ENCODE measurements at places on chromosomes 6 and 20. TPM values are rescaled to one million over a fixed set of nuclear protein-coding genes. Genes with fewer than 3 reads are reported as not detected.

HS3ST5 gene
- 2.9 TPM for total RNA-seq

PPP1R16B gene
- total RNA-seq, result 0.03 TPM

DNA sequence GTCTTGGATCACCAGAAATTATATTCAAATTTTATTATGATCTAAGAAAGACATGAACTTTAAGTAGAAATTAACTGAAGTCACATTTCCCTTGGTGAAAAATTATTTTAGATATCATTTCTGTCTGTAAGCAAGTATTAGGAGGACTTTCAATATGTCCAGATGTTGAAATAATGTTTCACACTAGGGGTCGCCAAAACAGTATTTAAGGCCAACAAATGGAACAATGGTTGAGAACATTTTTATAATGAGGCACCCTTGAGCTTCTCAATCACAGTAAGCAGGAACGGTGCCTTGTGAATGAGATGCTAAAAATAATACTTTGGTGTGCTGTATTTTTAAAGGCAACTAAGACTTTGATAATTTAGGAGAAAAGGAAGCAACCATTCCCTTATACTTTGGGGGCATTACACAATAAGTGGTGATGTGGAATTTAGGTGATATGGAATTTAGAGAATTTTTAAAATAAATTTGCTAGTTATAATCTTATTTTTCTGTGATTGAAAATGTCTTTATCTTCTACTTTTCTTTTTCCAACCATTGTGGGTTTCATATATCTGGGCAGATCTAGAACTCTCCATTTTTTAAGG is 9.6 kb upstream of the SF3B5 start:
- no peak for DNase-seq
- H3K4me3 ChIP-seq, result no peak overlapping the region
- H3K27ac ChIP-seq, result no peak overlapping the region
- 0 out of 2 replicates have a peak, but pooled peaks cover 3% of the 10 kb centered on the region for H3K4me1 ChIP-seq
- H3K36me3 ChIP-seq, result no peaks in the 10 kb centered on the region

GRCh38 chr6:158069800-158070195 is 88.1 kb downstream of the SYNJ2 start:
- peak overlapping the region; percentile 95 for H3K27ac ChIP-seq
- DNase-seq, result peak; percentile 82
- H3K4me1 ChIP-seq, result peaks cover 51% of the 10 kb centered on the region

DNA sequence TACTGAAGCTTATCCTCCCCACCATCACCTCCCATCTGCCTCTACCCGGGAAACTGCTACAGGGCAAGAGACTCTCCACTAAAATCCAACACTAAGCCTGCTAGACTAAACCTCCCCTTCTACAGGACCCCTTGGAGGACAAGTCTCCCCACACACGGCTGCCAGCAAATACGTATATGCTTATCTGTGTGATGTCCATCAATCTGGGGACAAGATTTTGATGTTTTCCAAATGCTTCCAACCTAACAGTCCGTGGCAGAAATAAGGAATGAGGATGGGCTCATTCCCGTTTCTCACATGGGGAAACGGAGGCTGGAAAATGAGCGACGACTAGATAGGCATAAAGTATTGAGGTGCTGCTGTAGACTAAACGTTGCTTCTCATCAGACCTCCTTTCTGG is 1.8 kb downstream of the KCNK5 start:
- H3K27me3 ChIP-seq, result peaks cover 13% of the 10 kb centered on the region
- no peak for DNase-seq
- 0 out of 2 replicates have a peak, but pooled peaks cover 5% of the 10 kb centered on the region for H3K4me1 ChIP-seq
- H3K27ac ChIP-seq, result no peak overlapping the region
- no peaks in the 10 kb centered on the region for H3K36me3 ChIP-seq
- no peak overlapping the region for H3K4me3 ChIP-seq

- no peak for DNase-seq
- H3K4me1 ChIP-seq, result no peaks in the 10 kb centered on the region
- H3K4me3 ChIP-seq, result no peak overlapping the region
- no peaks in the 10 kb centered on the region for H3K27me3 ChIP-seq
- no peak overlapping the region for H3K27ac ChIP-seq
Observed at GRCh38 chr6:142443532-142443931, 141.7 kb downstream of the ADGRG6 start.

GRCh38 chr6:13364842-13365241 is 36.5 kb upstream of the TBC1D7 start:
- no peaks in the 10 kb centered on the region for H3K36me3 ChIP-seq
- H3K27me3 ChIP-seq, result no peaks in the 10 kb centered on the region
- peaks cover 40% of the 10 kb centered on the region for H3K4me1 ChIP-seq
- no peak overlapping the region for H3K4me3 ChIP-seq
- H3K27ac ChIP-seq, result no peak overlapping the region

All from SJSA1 (cell line).